Stimulated activated CD4-positive, alpha-beta T cell treated with anti-CD3 and anti-CD28 coated beads, TNF-alpha, amount 100 ng/mL, for 4 hours (primary cell): ENCODE measurements at places on chromosomes 11 and 22.

DNA sequence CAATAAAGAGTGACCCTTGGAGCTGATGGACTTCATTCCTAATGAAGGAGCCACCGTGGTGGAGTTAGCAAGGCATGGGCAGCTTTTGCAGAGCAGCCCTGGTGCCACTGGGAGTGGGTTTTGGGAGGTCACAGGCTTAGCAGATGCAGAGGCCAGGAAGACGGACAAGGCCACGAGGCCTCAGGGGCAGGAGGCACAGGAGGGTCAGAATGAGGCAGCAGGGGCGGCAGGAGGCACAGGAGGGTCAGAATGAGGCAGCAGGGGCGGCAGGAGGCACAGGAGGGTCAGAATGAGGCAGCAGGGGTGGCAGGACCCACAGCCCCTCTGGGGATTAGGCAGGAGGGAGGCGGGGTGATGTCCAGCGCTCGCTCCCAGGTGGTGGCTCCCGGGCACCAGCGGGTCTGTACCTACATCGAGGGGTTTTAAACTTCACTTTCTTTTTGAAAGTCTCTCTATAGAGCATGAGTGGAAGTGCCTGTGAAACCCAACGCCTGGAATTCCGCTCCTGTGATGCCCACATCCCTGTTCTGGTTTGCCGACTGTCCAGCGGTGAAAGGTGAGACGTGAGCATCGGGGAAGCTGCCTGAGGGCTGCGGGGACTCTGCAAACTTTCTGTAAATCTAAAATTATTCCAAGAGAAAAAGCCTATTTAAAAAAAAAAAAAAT is 521.6 kb downstream of the BRD1 start:
- no peak for DNase-seq

DNA sequence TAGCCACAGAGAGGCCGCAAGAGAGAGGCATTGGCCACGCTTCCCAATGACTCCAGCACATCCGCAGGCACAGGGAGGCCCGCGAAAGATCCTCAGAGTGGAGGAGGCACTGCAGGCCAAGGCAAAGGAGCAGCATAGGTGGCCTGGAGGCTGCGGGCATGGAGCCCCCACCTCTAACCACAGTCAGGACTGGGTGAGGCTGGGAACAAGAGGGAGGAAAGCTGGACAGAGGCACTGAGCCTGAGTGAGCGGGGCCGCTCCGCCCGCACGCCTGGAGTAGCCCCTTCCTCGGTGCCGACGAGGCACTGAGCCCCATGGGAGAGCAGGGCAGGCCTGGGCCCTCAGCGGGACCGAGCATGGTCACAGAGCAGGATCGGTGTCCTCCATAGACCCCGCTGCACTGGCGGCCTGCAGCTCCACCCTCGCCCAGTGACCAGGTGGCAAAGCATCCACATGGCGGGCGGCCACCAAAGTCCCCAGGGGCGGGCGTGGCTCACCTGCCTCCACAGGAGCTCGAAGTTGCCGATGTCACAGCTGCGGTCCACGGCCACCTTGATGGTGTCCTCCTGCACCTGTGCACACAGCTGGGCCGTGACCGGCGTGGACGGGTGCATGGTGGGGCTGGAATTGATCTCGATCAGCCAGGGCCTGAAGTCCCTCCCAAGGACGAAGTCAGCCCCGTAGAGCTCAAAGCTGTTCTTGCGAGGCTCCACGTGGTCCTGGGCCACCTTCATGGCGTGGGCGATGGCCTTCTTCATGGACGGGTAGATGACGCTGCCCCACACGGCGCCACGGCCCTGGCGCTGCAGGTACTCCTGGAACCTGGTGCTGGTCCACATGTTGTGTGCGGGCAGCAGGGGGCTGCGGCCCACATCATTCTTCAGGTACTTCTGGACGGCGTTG is 18.9 kb upstream of the IL17REL start:
- no peak for DNase-seq

DNA sequence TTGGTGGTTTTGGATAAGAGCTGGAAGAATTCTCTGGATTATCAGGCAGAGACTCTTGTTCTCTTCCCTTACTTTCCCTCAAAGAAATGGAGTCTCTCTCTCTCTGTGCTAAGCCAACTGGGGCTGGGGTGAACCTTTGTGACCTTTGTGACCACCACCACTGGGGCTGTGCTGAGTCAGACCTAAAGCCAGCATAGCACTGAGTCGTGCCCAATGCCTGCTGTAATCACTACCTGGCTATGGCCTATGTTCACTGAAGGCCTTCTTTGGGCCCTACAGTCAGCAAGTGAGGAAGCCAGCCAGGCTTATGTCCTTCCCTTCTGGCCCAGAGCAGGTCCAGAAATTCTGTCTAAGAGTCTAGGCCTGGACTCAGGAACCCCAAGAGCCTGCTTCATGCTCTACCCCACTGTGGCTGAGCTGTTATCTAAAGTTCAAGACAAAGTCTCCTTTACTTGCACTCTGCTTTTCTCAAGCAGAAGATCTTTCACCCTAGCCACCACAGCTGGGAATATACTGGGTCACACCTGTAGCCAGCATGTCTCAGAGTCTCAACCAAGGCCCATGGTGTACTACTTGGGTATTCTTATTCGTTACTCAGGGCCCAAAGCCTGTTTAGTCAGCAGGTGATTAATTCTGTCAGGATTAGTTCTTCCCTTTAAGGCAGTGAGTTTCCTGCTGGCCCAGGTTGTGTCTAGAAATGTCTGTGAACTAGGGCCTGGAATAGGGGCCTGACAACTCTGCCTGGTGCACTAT is 86.0 kb downstream of the EHF start:
- DNase-seq, result no peak

DNA sequence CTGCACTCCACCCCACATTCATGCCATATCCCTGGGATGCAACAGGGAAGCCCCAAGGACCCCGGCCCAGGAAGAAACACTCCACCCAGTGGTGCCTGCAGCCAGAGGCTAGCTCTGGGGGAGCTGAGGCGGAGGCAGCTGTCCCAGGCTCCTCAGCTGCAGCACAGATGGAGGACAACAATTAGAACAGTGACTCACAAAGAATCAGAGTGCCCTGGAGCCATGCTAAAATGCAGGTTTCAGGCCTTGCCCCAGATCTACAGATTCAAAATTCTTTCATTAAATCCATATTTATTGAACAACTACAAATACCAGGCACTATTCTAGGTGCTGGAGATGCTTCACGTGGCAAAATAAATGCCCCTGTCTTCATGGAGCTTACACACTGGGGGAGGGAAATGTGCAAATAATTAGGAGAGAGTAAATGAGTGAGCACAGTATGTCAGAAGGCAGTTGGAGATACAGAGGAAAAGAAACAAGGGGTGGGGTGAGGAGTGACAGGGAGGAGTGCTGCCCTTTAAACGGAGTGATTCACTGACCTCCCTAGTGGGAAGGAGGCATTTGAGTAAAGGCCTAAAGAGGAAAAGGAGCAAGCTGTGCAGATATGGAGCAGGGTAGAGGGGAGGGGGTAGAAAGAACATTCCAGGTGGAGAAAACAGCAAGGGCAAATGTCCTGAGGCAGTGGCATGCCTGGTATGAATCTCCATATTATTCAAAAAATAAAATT is 73.3 kb upstream of the CSNK2A3 start:
- DNase-seq, result no peak

DNA sequence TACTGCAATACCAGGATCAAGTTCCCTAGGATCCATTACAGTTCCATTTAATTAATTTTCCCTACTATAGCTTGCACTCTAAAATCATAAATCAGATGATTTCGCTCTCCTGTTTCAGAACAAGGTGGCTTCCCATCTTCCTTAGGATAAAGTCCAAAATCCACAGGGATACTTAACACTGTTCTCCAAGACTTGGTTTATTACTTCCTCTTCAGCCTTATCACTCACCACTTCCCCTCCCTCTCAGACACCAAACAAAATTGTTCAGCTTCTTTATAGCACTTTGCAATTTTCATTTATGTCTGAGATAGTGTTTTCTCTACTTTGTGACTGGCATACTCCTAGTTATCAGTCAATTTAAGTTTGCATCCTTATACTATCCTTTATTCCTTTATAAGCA is 124.6 kb downstream of the GRIA4 start:
- no peak for DNase-seq

GRCh38 chr11:79678780-79679452 is 238.1 kb upstream of the TENM4 start:
- no peak for DNase-seq

GRCh38 chr11:19398772-19399527 is 158.2 kb upstream of the E2F8 start:
- no peak for DNase-seq

DNA sequence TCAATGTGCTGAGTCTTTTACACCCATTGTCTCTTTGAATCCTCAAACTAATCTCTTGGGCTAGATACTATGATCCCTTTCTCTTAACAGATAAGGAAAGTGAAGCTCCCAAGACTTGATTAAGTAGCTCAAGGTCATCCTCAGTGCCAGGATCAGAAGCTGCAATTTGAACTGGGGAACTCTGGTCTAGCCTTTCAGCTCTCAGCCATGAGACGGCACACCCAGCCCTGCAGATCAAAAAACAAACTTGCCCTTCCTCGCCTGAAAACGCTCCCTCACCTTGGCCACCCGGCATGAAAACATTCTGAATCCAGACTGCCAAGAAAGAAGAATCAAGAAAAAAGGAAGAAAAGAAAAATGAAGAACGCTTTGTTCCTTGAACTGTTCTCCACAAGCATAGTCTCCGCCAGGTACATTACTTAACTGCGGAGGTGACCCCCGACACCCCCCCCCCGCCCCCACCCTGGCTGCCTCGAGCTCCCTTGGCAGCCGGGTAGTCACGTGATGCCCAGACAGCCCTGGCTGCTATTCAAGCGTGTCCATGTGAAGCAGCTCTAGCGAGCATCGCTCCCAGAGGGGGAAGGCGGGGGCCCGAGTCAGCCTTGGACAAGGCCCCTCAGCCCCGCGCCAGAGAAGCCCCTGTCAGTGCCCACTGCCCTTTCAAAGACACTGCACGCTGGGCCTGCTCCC is 451.2 kb downstream of the MIAT start:
- DNase-seq, result no peak

DNA sequence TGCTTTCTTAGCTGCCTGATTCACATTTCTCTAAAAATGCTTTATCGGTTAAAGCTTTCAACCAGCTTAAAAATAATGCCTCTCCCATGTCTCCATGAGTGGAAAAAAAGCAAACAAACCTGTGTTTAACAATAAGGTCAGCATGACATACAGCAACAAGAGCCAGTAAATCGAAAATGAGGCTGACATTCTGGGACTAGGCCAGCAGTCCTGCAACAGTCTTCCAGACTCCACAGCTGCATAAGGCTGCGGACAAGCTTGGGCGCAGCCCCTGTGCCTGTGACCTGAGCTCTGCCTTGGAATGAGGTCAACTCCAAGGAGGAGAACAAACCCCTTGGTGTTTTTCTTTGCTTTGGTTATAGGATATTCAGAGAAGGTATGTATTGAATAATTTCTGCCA is 95.5 kb downstream of the PGR start:
- no peak for DNase-seq

DNA sequence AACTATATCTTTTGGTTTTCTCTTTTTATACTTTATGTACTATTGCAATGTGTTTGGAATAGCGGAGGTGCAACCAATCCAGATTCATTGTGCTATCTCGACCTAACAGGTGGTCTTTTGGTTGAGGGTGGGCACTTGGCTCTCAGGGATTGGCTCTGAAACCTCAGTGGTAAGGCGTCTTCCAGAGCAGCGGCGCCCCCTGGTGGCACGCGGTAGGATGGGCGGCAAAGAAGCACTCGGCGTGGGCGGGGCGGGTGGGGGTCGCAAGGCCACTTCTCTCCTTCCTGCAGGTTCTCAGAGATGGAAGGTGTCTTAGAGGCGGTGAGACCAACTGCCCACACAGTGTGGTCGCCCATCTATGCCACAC is 19.2 kb upstream of the PLET1 start:
- peak; percentile 57 for DNase-seq

GRCh38 chr11:107547961-107548360 is 17.6 kb downstream of the ALKBH8 start:
- no peak for DNase-seq

DNA sequence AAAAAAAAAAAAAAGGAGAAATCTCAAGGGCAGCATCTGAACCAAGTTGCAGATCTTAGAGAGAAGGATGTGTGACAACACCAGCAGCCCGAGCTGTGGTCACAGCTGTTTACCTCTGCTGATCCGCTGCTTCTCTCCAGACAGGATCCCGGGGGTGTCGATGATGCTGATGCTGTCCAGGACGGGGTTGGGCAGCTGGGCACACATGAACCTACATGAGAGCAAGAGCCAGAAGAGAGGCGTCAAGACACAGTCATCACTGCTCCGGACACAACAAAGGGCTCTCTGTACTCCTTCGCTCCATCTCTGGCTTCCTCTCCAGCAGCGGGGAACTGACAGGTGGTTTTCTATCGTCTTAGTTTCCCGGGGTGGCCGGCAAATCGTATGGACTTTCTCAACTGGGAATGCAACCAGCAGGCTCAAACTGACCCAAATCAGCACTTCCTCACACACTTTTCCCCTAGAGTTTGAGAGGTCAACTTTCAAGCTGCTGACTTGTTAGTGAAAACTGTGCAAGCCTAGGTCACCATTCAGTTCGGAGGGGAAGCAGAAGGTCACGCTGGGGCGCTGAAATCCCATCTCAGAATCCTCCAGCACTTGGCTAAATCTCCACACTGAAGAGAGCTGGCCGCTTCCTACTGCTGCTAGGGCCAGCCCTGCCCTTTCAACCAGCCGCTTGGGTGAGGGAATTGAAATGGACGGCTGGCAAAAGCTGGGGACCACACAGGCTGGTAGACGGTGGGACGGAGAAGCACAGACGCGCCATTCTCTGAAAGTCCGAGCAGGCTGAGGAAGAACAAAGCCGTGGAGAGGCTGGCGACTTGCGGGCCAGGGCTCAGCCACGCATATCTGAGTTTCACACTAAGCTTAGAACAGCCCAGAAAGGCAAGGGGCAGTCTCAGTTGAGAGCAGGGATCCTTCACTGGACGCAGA is 3.8 kb downstream of the EHD1 start:
- DNase-seq, result no peak

DNA sequence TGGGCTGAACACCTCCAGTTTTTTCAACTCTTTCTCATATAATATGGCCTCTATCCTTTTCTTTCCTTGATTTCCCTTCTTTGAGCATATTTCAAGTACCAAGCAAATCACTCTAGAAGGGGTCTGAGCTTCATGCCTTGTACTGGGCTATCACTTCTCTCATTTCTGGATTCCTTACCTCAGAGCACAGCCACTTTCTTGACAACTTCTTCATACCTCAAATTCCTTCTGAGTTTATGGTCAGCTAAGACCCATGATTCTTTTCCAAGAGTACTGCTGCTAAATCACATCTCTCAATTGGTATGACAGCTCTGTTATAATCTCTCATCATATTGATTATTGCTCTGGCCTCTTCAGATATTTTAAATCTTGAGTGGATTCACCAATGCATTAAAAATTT is 224.8 kb upstream of the ZBED5 start:
- no peak for DNase-seq

- no peak for DNase-seq
Observed at GRCh38 chr11:45082744-45083543, 63.5 kb upstream of the PRDM11 start.

GRCh38 chr11:99822846-99823565 is 802.3 kb downstream of the CNTN5 start:
- no peak for DNase-seq

- no peak for DNase-seq
Observed at GRCh38 chr11:102564110-102564509, 33.6 kb upstream of the MMP7 start.

- no peak for DNase-seq
Observed at GRCh38 chr11:26063915-26064314, 268.0 kb upstream of the ANO3 start.

GRCh38 chr11:122938557-122938956 is 43.1 kb downstream of the BSX start:
- no peak for DNase-seq
